ENCODE measurements at places on chromosomes 4 and X. TPM values are rescaled to one million over a fixed set of nuclear protein-coding genes. Genes with fewer than 3 reads are reported as not detected.

The SPOCK3 gene
- not detected for total RNA-seq

The MSX1 gene
- total RNA-seq, result not detected

The WWC2 gene
- 0.40 TPM for total RNA-seq

The CXCL11 gene
- not detected for total RNA-seq

The BGN gene
- total RNA-seq, result not detected

The CSAG3 gene
- total RNA-seq, result 1.1 TPM

The GPR82 gene
- not detected for total RNA-seq

The GATA1 gene
- not detected for total RNA-seq

The CTAG1B gene
- not detected for total RNA-seq

The USP51 gene
- 2.6 TPM for total RNA-seq

The TMPRSS11D gene
- total RNA-seq, result not detected

The MXRA5 gene
- not detected for total RNA-seq

The ARX gene
- total RNA-seq, result not detected

The IQCM gene
- total RNA-seq, result not detected

The GUCY1B1 gene
- 0.66 TPM for total RNA-seq

The DYNLT3 gene
- total RNA-seq, result 13.3 TPM

The NMU gene
- not detected for total RNA-seq

The OCIAD2 gene
- total RNA-seq, result 54.1 TPM

The EFNB1 gene
- 7.1 TPM for total RNA-seq

The NPY5R gene
- total RNA-seq, result not detected

The CT45A10 gene
- not detected for total RNA-seq

The PCYT1B gene
- 0.14 TPM for total RNA-seq

The SSX2B gene
- total RNA-seq, result not detected

The GRIA3 gene
- not detected for total RNA-seq

The RBM47 gene
- 13.0 TPM for total RNA-seq

The FDCSP gene
- not detected for total RNA-seq
